ENCODE measurements at places on chromosomes 13 and 19.

DNA sequence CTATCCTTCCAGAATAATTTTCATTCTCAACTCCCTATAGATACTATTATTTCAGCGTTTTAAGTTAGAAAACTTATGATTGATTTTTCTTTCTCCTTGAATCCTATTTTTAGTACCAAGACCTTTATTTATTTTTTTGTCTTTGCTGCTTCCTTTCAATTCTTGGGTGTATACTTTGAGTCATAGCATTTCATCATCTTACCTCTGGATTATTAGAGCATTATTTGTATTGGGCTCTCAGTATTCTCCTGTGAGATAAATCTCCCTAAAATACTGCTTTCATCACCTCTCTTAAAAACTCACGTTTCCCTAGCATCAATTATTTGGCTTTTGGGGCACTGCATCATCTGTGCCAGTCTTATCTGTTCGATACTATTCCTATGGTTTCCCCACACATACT, 222.8 kb downstream of the POSTN start:
- no peak for DNase-seq

- no peak for DNase-seq
Observed at GRCh38 chr13:44894001-44894770, 95.1 kb downstream of the NUFIP1 start.

GRCh38 chr19:44212250-44212865, at the start of gene ZNF227:
ZNF227 (plus strand) TSS chr19:44212532; CDS start chr19:44217793, 5,261 bp downstream.
- peak; percentile 98 for DNase-seq

DNA sequence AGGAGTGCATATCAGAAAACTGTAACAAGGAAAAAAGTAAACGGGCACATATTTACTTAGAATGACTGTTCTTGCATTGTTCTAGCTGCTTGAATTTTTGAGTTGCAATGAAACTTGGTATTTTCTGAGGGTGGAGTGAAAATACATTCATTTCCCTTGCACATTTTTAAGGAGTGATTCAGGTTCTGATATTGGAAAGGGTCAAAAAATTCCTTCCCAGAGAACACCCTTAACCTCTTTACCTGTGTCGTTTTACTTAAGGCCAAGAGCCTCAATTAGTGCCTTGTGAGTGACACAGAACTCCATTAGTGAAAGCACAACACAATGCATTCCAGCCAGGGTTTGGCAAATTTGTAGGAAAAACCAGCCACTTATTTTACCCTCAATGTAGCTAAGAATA, 2.3 kb downstream of the ITGBL1 start:
- DNase-seq = peak; percentile 59

DNA sequence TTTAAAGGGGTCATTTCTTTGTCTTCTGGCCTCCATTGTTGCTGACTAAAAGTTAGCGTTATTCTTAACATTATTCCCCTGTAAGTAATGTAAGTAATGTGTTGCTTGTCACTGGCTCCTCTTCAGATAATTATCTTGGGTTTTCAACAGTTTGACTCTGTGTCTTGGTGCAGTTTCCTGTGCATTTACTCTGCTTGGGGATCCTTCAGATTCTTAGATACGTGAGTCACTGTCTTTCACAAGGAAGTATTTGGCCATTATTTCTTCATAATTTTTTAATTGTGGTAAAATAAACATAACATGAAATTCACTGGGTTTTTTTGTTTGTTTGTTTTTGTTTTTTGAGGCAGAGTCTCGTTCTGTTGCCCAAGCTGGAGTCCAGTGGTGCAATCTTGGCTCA, 13.5 kb upstream of the OR7D2 start:
- DNase-seq = no peak

DNA sequence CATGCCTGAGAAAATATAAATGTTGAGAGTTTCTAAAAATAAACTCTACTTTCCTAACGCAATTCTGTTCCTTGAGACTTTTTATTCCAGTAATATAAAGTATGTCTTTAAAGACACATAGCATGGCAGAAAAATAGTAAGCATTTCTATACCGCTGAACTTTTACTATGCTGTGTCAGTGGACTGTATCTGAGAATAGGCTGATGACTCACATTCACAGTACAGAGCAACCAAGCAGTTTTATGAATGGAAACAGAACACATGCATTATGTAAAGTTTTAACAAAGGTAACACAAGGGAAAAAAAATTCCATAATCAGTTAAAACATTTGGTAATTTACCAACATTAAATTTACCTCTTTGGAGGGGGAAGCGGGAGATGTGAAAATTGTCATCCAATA, 38.4 kb downstream of the ZDHHC20 start:
- peak; percentile 6 for DNase-seq

DNA sequence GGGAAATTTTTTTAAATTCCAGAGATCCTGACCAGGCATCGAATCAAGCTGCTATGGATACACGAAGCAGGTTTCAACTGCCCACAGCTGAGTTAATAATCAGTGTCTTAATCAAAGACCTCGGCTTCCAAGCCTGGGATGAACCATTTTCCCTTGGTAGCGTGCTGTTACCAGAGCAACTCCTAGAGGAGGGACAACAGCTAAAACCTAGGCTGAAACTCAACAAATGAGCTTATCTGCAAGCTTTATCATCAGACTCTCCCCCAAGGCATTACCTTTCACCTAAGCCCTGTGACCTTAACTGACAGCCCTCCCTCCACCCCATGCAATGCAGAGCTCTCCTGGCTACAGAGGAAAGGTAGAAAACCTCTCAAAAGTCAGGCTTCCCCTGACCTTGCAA, 39.7 kb downstream of the RCBTB1 start:
- no peak for DNase-seq

DNA sequence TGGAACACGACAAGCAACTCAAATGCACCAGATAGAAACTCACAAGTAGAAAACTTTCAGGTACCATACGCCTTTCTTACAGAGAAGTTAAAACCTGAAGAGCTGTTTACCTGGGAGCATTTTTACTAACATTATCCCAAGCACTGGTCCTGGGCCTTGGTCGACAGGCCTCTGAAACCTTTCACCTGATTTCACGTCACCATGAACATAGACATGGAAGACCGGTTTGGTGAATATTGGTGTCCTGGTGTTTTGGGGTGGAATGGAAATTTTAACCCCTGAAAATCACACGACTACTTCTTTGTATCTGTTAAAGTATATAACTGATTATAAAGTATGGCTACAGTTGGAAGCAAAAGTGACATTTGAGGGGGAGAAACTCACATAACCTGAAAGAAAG, 176.6 kb upstream of the ARGLU1 start:
- no peak for DNase-seq

Data from fibroblast of skin of scalp (primary cell).